ENCODE measurements at places on chromosomes 6 and 20.
A peak's percentile ranks its signal among the peaks of the same experiment; 100 is the strongest.

GRCh38 chr20:45282700-45283550, 23.7 kb upstream of the RBPJL start:
- DNase-seq = no peak

DNA sequence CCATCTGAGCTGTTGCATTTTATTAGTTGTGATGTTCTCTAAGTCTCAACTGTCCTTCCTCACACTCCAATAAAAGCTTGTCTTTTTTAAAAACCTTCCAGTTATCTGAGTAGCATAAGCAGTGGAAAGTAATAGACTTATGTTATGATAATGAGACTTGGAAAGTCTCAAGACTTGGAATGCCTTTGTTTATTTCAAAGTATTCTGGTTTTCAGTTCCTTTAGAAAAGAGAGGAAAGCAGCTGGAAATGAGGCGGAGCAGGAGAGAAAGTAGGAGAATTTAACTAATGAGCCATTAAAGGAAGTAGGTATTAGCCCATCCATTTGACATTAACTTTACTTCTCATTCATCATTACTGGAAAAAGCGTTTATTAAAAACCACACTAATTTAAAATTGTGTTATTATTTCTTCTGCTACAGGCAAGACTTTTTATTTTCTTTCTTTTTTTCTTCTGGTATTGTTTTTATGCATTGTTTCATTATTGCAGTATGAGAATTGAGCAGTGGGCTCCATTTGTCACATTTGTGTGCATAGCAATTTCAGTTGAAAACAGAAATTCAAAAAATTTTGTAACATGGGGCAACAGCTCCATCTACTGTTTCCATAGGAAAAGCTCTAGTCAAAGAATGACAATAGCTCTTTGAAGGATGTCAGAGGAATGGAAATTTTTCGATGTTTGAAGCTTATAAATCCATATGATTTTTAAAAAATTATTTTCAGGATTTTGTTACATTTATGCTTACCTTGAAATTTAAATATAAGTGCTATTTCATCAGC, 194.8 kb downstream of the COL9A1 start:
- peak; percentile 58 for DNase-seq

- no peak for DNase-seq
These were observed 464.1 kb downstream of the UTRN start for GRCh38 chr6:144749263-144749662.

- no peak for DNase-seq
These were observed 17.2 kb upstream of the FOXA2 start for GRCh38 chr20:22601361-22602141.

- DNase-seq = no peak
These were observed 138.1 kb upstream of the SLC24A3 start for GRCh38 chr20:19074356-19074755.

- peak; percentile 14 for DNase-seq
These were observed 57.0 kb downstream of the MAP1LC3A start for GRCh38 chr20:34615477-34615876.

GRCh38 chr6:163228041-163228440, 186.5 kb upstream of the QKI start:
- DNase-seq = no peak

DNA sequence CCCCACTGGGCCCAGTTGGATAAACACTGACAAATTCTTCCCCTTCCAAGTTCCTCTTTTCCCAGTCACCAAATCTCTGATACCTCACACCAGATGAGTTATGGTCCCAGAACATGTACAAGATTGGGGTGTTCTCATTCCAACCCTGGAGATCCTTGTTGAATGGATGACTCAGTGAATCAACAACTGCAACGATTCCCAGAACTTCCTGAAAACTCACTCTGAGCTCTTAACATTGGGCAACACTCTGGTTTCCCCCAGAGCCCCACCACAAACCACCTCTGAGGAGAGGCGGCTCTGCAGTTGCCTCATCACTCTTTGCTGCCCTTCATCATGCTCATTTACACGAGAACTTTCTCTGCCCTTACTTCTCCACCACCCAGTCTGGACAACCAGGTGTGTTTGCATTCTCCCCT, 115.2 kb downstream of the MRPL14 start:
- no peak for DNase-seq

- DNase-seq = no peak
These were observed 13.8 kb downstream of the RNF144B start for GRCh38 chr6:18400831-18401446.

Measured in SK-MEL-5 (cell line).